ENCODE measurements at places on chromosomes 1 and 21. TPM values are rescaled to one million over a fixed set of nuclear protein-coding genes. Genes with fewer than 3 reads are reported as not detected.

The FAM78B gene
- not detected for total RNA-seq

The LELP1 gene
- not detected for total RNA-seq

The KCNH1 gene
- 1.1 TPM for total RNA-seq

The LCE2A gene
- not detected for total RNA-seq

The FNDC5 gene
- total RNA-seq, result 0.22 TPM

The FHAD1 gene
- total RNA-seq, result not detected

Data from placental pericyte (primary cell).